Amygdala (tissue), 56 donors: ENCODE measurements at places on chromosomes 3 and 15.

DNA sequence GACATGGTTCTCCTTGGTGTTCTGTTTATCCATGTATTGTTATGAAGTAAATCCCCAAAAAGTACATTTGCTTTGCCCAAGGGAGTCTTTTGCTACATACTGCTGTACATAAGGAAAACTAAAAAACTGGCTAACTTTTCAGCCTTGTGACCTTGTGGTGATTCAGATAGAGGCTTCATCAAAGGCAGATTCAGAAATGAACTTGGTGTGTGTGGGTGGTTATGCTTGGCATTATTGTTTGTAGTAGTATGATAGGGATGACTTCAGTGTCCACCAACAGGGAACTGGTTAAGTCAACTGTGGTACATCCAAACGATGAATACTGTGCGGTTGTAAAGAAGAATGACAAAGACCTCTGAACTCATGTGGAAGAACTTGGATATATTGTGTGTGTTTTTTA is 75.6 kb upstream of the CHRNB4 start:
- DNase-seq, result no peak

- DNase-seq, result no peak
Observed at GRCh38 chr3:159174715-159175692, 373.1 kb downstream of the MFSD1 start.

- DNase-seq, result no peak
Observed at GRCh38 chr3:4320096-4320911, 17.1 kb downstream of the SETMAR start.

GRCh38 chr3:56121716-56122115 is 346.6 kb downstream of the ERC2 start:
- no peak for DNase-seq

GRCh38 chr15:39889601-39890000 is 30.5 kb downstream of the GPR176 start:
- no peak for DNase-seq

GRCh38 chr3:53051929-53052328 is 6.1 kb upstream of the SFMBT1 start:
- no peak for DNase-seq

- DNase-seq, result no peak
Observed at GRCh38 chr3:52373676-52374075, 57.6 kb downstream of the DNAH1 start.

GRCh38 chr3:156762631-156763185 is 63.4 kb upstream of the LEKR1 start:
- no peak for DNase-seq

DNA sequence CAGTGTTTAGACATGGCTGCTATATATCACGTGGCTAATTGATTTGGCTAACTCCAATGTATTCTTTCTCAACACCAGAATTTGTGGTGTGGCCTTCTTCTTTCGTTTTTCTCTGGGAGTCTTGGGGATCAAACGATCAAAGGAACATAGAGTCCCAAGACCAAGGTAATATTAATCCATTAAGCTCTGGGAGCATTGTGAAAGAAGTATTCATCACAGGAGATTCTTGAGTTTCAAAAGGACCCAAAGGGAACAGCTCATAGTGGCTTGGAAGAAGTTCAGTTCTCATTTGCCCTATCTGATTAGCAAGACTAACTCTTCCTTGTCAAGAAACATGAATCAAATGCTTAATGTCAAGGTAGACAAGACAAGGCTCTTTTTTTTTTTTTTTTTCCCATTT is 32.9 kb upstream of the TICRR start:
- DNase-seq, result no peak

DNA sequence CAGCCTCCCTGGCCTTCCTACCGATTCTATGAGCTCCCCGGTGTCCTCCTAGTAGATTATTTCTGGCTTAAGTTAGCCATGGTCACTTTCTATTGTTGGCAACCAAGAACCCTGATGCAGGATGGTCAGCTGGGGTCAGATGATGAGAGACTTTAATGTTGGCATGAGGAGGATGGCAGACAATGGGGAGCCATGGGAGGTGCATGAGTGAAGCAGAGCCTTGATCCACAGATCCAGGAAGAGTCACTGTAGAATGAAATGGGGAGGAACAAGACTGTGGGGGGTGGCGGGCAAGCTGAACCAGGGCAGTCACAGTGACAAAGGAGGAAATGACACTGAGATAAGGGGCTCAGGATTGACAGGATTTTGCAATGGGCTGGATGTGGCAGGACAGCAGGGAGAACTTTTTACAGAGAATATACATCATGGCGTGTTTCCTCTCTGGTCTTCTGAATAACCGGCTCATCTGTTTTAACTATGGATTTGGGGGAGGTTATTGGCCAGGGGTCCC is 60.9 kb downstream of the RPLP1 start:
- no peak for DNase-seq

DNA sequence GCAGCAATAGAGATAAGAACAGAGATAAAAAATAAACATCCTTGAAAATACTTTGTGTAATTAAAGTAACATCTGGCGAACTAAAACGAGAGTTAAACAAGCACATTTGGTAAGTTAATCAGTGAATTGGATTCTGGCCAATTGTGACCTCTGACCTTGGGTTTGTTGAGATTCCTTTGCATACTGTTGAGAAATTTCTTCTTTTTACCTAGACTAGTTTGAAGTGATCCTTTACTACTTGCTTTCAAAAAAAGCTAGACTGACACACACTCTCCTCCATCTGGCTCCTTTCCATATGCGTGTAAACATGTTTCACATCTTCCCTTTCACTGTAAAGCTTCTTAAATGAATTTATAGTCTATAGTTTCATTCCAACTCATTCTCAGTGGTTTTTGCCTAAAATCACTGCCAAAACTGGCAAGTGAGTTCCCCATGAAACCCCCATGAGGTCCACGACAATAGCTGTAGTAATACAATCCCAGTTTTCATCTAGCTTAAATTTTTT is 17.3 kb upstream of the GBE1 start:
- DNase-seq, result no peak
